Skin of body (tissue), 3 donors: ENCODE measurements at places on chromosomes 11 and 22. TPM values are rescaled to one million over a fixed set of nuclear protein-coding genes. Genes with fewer than 3 reads are reported as not detected.

- DNase-seq, result no peak
These were observed 155.0 kb upstream of the TIMP3 start for GRCh38 chr22:32646476-32646875.

DNA sequence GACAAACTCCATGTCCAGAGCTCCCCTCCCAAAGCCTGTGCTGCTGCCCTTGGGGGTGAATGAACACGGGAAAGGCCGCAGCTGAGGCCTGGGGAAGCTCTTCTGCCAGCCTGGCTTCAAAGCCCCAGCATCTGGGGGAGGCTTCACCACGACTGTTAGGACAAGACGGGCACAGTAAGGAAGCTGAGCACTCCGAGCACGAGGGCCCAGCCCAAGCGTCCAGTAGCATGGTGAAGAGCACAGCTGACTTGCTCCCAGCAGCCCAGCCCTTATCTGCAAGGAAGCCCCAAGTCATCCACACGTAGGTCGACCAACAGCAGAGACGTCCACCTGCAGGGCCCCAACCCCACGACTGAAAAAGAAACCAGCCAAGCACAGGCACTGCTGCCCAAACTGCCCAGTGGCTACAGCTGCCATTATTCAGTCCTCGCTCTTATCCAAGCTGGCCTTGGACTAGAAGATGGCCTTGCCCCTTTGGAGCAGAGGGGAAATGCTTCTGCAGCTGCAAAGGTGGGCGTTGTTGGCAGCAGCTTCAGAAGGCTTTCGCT is 62.5 kb downstream of the SHANK2 start:
- no peak for DNase-seq

DNA sequence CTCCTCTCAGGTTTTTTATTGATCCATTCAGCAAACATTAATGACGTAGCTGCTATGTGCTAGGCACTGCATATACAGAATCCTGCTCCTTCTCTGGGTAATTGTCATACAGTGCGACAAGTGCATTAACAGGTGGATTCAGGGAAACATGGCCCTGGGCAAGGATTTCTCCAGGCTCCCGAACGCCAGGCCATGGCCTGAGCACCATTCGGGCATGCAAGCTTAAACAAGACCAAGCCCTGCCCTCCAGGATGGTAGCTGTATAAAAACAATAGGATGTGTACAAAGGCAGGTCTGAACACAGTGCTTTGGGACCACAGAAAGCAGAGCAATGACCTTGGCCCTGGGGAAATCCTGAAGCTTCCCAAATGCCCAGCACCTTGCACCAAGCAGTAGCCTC is 9.1 kb upstream of the SYT7 start:
- DNase-seq, result no peak

GRCh38 chr22:38114484-38115398 is 4.3 kb upstream of the BAIAP2L2 start:
- no peak for DNase-seq

DNA sequence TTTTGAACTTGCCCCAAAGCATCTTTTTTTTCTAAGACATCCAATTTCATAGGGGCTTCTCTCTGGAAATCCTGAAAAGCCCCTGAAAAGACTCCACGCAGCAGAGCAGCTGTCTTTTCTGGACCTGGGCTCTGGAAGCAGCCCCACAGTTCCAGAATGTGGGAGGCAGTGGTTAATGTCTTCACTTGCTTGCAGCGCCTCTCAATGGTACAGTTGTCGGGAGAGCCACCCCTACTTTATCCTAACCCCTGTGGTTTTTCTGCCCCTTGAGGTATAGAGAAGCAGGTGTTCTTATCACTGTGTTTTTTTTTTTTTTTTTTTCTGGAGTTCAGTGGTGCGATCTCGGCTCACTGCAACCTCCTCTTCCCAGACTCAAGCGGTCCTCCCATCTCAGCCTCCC is 83.4 kb upstream of the SORL1-AS1 start:
- DNase-seq, result no peak

- no peak for DNase-seq
These were observed 14.2 kb downstream of the CD3E start for GRCh38 chr11:118318581-118319336.

- DNase-seq, result no peak
These were observed 116.0 kb downstream of the FAR1 start for GRCh38 chr11:13784441-13784840.

DNA sequence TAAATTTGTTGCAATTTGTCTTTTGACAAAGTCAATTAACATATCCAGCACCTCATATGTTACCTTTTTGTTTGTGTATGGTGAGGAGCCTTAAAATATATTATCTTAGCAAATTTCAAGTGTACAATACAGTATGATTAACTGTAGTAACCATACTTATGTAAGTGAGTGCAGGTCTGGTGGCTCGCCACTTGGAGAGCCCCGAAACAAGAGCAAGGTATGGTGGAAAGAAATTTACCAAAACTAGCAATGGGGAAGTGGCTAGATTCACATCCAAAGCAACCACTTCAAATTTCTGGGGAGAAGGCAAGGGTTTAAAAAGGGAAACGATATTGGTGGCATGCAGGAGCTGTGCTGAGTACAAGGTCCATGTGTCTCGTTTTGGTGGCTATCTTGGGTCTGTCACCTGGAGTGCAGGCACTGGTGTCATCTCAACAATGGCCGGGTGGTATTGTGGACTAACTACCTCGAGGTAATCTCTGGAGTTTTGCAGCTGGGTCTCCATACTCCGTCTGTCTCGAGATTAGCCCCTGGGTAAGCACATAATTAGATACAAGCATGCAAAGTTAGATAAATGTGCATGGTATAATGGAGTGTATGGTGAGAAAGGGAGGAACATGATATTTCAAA is 8.2 kb upstream of the FNBP4 start:
- DNase-seq, result no peak

GRCh38 chr11:76714493-76714892 is 43.9 kb upstream of the LRRC32 start:
- DNase-seq, result no peak

DNA sequence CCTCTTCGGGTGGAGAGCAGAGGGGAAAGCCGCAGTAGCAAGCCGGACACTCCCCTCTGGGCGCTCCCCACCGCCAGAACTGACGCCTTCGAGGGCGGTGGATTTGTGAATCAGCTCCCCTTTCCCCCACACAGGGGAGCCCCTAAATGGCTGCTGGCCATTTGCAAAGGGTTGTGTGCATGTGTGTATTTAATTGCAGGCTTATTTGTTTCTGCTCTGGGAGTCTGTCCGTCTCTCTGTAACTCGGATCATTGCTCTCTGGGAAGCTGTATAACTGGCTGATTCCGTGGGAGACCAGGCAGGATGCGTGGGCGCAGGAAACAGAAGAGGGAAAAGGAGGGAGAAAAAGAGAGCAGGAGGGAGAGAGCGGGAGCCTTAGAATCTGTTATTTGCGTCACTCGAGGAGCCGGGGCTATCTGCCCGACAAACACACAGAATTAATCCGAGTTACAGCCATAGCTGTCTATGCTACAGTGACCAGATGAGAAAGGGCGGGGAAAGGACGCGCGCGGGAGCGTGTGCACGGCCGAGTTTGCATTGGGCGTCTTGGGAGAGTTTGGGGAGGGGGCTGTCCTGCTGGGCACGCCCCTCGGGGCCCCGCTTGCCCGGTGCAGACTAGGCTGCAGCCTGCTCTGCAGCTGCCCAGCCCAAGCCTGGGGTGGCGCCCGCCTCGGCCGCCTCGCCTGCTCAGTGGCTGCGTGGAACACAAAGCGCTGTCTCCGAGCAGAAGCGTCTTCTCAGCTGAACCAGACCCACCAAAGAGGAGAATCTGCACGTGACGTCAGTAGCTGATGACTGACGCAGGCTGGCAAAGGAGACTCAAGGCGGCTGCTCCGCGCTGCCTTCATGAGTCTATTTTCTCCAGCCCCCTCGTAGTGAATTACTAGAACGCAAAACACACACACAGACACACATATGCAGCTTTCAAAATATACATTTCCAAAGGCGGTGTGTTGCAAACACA is 105.3 kb upstream of the HSD17B12 start:
- DNase-seq, result peak; percentile 37

- no peak for DNase-seq
These were observed 1.1 kb upstream of the LRRC75B start for GRCh38 chr22:24593836-24594568.

DNA sequence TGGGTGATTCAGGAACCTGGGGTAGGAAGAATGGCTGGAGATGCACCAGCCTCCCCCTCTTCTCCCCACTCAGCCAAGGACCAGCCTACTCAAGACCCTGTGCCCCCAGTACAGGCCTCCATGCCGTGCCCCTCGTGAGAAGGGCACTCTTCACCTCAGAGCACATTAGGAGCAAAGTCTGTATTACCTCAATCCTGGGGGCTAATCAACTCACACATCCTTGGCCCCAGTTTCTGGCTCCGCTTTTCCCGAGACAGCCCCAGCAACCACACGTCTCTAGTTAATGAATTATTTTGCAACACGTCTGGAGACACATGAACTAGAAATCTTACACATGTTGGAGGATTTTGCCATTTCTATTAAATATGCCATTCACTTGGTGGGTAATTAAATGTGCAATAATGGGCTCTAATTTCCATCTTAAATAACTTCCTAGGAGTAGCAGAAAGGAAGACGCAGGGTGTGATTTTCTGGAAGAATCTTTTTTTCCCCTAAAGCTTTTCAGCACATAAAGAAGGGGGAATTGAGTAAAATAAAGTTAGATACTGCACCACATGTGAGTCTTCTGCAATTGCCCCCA is 63.0 kb downstream of the TMPRSS5 start:
- DNase-seq, result no peak

DNA sequence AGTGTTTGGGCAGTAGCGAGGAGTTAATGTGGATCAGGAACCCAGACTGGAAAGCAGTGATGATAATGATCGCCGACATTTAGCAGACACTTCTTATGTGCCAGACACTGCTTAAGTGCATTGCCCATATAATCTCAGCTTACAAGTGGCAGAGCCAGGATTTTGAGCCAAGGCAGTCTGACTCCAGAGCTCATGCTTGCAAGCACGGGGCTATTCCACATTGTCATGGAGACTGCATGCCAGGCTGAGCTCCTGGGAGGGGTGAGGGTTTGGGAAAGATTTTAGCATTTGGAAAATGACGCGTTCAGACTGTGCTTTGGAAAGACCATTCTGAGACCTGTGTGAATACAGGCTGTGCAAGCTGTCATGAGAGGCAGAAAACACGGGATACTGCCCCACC is 302.7 kb downstream of the DDX10 start:
- no peak for DNase-seq

DNA sequence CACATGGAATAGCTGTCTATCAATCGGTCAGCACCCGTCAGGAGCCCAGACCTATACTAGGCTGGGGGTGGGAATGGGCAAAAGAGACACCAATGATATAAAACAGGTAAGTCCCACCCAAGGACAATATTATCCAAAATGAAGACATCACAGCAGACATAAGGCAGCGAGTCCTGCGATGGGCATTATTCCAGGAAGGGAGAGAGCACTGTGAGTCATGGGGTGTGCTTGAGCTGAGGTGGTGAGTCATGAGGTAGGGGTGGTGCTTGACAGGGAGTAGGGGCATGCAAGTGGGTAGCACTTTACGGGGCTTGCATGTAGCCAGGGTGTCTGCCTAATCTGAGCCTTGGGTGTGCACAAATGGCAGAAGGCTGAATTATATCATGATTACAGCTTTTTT is 605.0 kb upstream of the CADM1 start:
- no peak for DNase-seq

DNA sequence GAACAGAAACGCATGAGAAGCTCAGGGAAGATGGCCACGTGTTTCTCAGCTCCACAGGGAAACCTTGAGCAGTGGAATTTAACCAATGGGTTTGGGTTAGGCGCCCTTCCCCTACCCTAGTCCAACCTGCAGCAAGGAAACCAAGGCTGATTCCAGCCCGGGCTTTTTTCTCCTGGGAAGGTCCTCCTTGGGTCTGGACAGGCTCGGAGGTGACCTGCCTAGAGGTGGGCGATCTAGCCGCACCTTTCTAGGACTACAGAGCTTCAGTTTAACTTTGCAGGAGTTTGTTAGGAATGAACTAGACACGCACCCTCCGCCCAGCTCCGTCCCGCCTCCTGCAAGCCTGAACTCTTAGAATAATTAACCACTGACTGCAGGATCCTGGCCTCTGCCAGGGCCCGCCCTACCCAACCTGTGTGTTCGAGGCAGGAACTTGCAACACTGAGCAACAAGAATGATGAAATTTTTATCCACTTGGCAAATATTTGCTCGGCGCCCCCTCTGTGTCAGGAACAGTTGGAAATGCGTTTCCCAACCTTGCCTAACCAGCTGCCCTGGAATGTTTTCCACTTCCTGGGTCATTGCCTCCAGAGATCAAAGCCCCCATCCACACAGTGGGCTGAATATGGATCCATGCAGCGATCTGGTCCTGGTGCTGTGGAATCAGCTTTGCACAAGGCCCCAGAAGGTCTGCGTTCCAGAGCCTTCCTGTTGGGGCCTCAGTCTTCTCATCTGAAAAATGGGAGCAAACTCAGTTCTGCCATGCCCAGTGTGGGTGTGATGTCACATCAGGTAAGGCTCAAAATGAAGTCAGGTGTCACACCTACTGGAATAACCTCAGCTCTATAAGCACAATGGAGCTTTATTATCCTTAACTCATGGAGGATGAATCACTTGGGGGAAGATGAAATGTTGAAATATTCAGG is 13.3 kb downstream of the MPST start:
- DNase-seq, result peak; percentile 12

DNA sequence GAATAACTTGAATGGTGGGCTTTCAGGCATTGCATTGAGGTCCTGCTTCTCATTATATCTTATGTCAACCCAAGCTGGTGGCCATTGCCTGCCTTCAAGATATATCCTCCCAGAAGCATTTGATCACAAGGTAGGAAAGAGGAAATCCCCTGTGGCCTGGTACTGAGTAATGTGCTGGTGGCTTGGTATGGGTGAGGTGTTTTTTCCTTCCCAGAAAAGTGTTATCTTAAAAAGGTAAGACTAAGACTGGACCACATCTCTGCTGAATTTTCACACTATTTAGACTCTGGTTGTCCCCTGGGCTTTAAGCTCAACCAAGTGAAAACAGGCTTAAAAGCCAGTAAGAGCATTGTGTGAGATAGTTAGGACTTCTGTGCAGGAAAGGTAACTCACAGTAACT is 3.7 kb downstream of the INSC start:
- DNase-seq, result no peak

GRCh38 chr22:18148293-18148965 is 1.5 kb upstream of the USP18 start:
- DNase-seq, result no peak

DNA sequence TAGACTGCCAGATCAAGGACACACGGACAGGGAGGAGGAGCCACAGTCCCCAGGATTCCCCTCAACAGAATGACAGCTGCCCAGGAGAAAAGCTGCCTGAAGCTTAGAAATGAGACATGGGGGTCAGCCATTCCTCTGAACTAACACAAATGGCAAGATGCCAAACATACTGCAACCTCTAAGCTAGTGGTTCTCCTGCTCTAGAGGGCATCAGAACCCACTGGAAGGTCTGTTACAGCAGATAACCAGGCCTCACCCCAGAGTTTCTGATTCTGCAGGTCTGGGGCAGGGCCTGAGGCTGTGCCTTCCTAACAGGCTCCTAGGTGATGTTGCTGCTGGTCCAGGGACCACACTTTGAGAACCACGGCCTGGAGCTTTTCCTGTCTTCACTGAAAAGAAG is 28.6 kb upstream of the BID start:
- no peak for DNase-seq

CXCR5 gene
- not detected for total RNA-seq

TBCEL gene
- 28.6 TPM for total RNA-seq

ABTB2 gene
- total RNA-seq, result 5.7 TPM

APOL5 gene
- 0.69 TPM for total RNA-seq

CASP1 gene
- total RNA-seq, result 57.9 TPM

POU2AF1 gene
- 0.10 TPM for total RNA-seq

CCDC81 gene
- 2.3 TPM for total RNA-seq

ZBTB16 gene
- 25.6 TPM for total RNA-seq

EMID1 gene
- total RNA-seq, result 18.5 TPM
